Activated CD4-positive, alpha-beta T cell treated with anti-CD3 and anti-CD28 coated beads, Interleukin-2, amount 10 ng/mL, durations not matched to agents 7 days and 5 days (primary cell): ENCODE measurements at places on chromosomes 4 and X. TPM values are rescaled to one million over a fixed set of nuclear protein-coding genes. Genes with fewer than 3 reads are reported as not detected.

DNA sequence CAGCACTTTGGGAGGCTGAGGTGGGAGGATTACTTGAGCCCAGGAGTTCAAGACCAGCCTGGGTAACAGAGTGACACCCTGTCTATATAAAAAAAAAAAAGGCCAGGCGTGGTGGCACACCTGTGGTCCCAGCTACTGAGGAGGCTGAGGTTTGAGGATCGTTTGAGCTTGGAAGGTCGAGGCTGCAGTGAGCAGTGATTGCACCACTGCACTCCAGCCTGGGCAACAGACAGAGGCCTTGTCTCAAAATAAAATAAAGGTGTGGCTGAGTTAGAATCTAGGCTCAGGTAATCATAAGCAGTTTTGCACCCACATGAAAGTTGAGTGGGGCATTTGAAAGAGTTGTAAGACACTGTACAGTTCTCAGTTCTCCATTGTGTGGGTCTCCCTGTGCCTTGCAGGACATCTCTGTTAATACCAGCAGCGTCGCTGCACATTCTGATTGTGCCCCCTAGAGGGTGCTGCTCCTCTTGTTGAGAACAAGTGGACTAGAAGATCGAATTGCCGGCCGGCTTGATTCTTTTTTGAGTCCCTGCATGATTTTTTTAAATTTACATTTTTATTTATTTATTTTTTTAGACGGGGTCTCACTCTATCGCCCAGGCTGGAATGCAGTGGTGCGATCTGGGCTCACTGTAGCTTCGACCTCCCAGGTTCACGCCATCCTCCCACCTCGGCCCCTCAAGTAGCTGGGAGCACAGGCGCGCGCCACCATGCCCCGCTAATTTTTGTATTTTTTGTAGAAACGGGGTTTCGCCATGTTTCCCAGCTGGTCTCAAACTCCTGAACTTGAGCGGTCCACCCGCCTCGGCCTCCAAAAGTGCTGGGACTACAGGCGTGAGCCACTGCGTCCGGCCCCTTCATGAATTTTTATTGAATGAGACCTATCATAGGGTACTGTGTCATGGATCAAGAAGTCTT lies 73.6 kb upstream of the RBMX start:
- peak; percentile 69 for DNase-seq
- H3K27ac ChIP-seq, result no peak overlapping the region
- H3K4me3 ChIP-seq, result no peak overlapping the region
- no peaks in the 10 kb centered on the region for H3K36me3 ChIP-seq
- no peaks in the 10 kb centered on the region for H3K27me3 ChIP-seq

- H3K4me3 ChIP-seq, result no peak overlapping the region
- H3K4me1 ChIP-seq, result no peaks in the 10 kb centered on the region
- H3K27ac ChIP-seq, result no peak overlapping the region
- H3K27me3 ChIP-seq, result no peaks in the 10 kb centered on the region
- no peak for DNase-seq
These were observed 369.4 kb downstream of the GASK1B start for GRCh38 chr4:157803421-157803820.

GRCh38 chrX:13742397-13743176 lies 8.0 kb downstream of the OFD1 start:
- peaks cover 30% of the 10 kb centered on the region for H3K4me1 ChIP-seq
- H3K27me3 ChIP-seq, result no peaks in the 10 kb centered on the region
- H3K27ac ChIP-seq, result peak overlapping the region; percentile 90
- H3K4me3 ChIP-seq, result peak overlapping the region; percentile 64
- DNase-seq, result peak; percentile 32
- H3K36me3 ChIP-seq, result peaks cover 27% of the 10 kb centered on the region

Gene CNGA1
- not detected for total RNA-seq

- no peak overlapping the region for H3K4me3 ChIP-seq
- DNase-seq, result no peak
- H3K4me1 ChIP-seq, result no peaks in the 10 kb centered on the region
- no peak overlapping the region for H3K27ac ChIP-seq
- H3K27me3 ChIP-seq, result no peaks in the 10 kb centered on the region
These were observed 298.2 kb upstream of the ARSJ start for GRCh38 chr4:114277690-114278089.

GRCh38 chr4:153296040-153296823 lies 48.3 kb upstream of the MND1 start:
- H3K4me3 ChIP-seq, result no peak overlapping the region
- DNase-seq, result no peak
- no peak overlapping the region for H3K27ac ChIP-seq
- peaks cover 3% of the 10 kb centered on the region for H3K27me3 ChIP-seq
- H3K36me3 ChIP-seq, result peaks cover 4% of the 10 kb centered on the region

DNA sequence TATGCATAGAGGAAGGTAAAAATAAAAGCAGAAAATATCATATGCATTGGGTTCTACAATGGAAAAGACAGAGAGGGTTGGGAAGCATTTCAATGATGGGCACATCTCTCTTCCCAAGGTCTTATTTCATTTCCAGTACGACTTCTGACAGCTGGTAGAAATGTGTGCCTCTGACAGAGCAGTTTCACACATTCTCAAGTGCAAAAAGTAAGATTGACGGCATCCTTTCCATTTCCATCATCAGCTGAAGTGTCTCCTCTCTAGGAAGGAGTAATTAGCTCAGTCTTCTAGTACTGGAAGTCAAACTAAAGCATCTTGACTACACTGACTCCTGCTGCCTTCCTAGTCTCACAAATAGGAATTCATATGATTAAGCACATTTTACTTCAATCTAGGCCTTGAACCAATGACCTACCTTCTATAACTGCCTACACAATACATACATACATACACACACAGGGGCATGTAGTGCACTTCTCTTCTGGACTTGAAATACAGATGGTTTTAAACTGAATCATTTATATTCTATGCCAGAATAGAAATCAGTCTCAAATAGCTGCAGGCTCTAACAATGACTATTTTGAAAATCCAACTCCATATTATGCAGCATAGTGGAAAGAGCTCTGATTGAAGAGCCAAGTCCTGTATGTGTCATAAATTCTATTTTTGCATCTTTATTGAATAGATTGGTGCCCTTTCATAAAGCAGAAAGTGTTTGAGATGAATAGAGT lies 473.4 kb downstream of the INPP4B start:
- no peak overlapping the region for H3K27ac ChIP-seq
- no peaks in the 10 kb centered on the region for H3K27me3 ChIP-seq
- H3K36me3 ChIP-seq, result peaks cover 42% of the 10 kb centered on the region
- no peak overlapping the region for H3K4me3 ChIP-seq
- peaks cover 67% of the 10 kb centered on the region for H3K4me1 ChIP-seq

Gene GLRA2
- not detected for total RNA-seq

GRCh38 chr4:16294455-16294854 lies 68.2 kb upstream of the TAPT1 start:
- H3K4me3 ChIP-seq, result no peak overlapping the region
- no peak for DNase-seq
- H3K27me3 ChIP-seq, result no peaks in the 10 kb centered on the region
- no peaks in the 10 kb centered on the region for H3K36me3 ChIP-seq
- H3K27ac ChIP-seq, result no peak overlapping the region
- H3K4me1 ChIP-seq, result peaks cover 4% of the 10 kb centered on the region

GRCh38 chrX:110675886-110676285 lies 119.7 kb downstream of the CHRDL1 start:
- H3K27ac ChIP-seq, result no peak overlapping the region
- no peaks in the 10 kb centered on the region for H3K36me3 ChIP-seq
- H3K27me3 ChIP-seq, result no peaks in the 10 kb centered on the region
- no peak overlapping the region for H3K4me3 ChIP-seq
- DNase-seq, result no peak

DNA sequence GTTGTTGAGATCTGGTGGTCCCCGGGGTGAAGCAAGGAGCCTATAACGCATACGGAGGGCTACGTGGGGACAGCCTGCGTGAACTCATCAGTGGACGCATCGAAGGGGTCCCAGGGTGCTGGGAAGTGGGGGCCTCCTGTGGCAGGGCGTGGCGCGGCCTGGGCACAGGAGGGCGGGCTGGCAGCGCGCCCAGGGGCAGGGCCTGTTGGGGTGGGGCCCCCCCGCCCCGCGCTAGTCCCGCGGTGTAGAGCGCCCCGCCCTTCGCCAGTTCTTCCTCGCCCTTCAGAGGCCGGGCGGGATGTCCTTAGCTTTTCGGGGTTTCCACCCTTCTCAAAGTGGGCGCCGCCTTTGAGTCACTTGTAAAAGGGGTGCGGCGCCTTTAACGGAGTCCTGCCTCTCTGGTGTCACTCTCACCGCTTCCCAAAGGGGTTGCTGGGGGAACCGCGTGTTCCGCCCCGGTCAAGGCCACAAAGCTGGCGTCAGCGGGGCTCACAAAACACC lies 632 bp downstream of the PLP2 start:
- H3K27me3 ChIP-seq, result no peaks in the 10 kb centered on the region
- H3K36me3 ChIP-seq, result peaks cover 29% of the 10 kb centered on the region
- H3K27ac ChIP-seq, result peak overlapping the region; percentile 90
- H3K4me3 ChIP-seq, result peak overlapping the region; percentile 85
- peaks cover 49% of the 10 kb centered on the region for H3K4me1 ChIP-seq

Gene PIN4
- 5.1 TPM for total RNA-seq

- H3K4me3 ChIP-seq, result no peak overlapping the region
- no peak overlapping the region for H3K27ac ChIP-seq
- H3K4me1 ChIP-seq, result no peaks in the 10 kb centered on the region
- H3K36me3 ChIP-seq, result no peaks in the 10 kb centered on the region
- DNase-seq, result no peak
These were observed 12.4 kb downstream of the RAI2 start for GRCh38 chrX:17848545-17849265.

Gene ERVMER34-1
- total RNA-seq, result not detected

GRCh38 chr4:103885152-103885551 lies 165.4 kb upstream of the TACR3 start:
- H3K27ac ChIP-seq, result no peak overlapping the region
- H3K4me1 ChIP-seq, result no peaks in the 10 kb centered on the region
- H3K36me3 ChIP-seq, result no peaks in the 10 kb centered on the region

Gene POU4F2
- total RNA-seq, result not detected

Gene LCORL
- 8.4 TPM for total RNA-seq

Gene RHOXF2B
- total RNA-seq, result not detected

DNA sequence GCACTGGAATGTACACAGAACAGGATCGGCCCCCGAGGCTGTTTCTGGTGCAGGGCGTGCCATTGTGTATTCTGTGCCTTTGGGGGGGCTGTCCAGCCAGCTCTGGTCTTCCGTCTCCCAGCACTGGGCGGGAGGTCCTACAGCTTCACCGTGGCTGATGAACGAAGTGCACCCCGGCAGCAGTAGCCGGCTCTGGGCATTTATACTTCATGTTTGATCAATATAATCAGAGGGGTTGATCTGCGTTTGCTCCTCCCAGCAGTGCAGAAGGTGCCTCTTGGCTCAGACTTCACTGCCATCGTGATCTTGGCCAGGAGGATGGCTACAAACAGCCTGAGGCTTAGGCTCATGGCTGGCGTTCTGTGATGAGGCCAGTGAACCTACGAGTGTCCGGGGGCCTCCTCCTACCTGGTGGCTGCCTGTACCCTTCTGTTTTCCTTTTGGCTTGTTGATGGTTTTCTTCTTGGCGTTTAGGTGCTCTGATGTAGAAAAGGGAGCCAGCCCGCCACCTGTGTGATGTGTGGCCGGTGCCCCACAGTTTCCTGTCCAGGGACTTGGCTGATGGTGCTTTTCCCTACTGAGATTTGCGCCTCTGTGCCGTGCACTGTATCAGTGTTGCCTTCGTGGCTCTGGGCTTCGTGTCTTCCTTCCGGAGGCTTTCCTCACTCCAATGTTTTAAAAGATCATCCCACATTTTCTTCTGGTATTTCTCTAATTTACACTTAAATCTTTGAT lies 31.2 kb upstream of the HGFAC start:
- no peaks in the 10 kb centered on the region for H3K4me1 ChIP-seq
- H3K4me3 ChIP-seq, result no peak overlapping the region
- no peak overlapping the region for H3K27ac ChIP-seq

DNA sequence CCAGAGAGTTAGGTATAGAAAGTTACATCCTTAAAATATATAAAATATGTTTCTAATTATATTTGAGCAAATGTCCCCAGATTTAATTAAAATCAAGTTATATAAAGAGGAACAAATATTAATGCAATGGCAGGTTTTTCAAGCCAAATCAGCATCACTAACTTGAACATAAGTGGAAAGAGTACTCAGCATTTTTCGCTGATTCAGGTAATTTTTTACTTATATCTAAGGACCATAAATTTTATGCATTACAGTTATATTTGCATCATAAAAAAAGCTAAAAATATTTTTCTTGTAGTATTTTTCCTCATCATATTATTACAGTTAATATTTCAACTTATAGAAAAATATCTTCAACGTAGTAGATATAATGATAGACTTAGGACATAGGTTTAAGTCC lies 1047.4 kb downstream of the FAM133A start:
- no peaks in the 10 kb centered on the region for H3K4me1 ChIP-seq
- DNase-seq, result no peak
- no peaks in the 10 kb centered on the region for H3K36me3 ChIP-seq

GRCh38 chr4:61913619-61914018 lies 713.5 kb downstream of the ADGRL3 start:
- no peak overlapping the region for H3K27ac ChIP-seq
- no peak overlapping the region for H3K4me3 ChIP-seq
- H3K36me3 ChIP-seq, result no peaks in the 10 kb centered on the region
- no peaks in the 10 kb centered on the region for H3K4me1 ChIP-seq

Gene CT45A10
- not detected for total RNA-seq

GRCh38 chr4:169037506-169037905 lies 27.5 kb upstream of the CBR4 start:
- no peak for DNase-seq
- peaks cover under 1% of the 10 kb centered on the region for H3K27me3 ChIP-seq
- no peaks in the 10 kb centered on the region for H3K36me3 ChIP-seq
- H3K4me3 ChIP-seq, result no peak overlapping the region

DNA sequence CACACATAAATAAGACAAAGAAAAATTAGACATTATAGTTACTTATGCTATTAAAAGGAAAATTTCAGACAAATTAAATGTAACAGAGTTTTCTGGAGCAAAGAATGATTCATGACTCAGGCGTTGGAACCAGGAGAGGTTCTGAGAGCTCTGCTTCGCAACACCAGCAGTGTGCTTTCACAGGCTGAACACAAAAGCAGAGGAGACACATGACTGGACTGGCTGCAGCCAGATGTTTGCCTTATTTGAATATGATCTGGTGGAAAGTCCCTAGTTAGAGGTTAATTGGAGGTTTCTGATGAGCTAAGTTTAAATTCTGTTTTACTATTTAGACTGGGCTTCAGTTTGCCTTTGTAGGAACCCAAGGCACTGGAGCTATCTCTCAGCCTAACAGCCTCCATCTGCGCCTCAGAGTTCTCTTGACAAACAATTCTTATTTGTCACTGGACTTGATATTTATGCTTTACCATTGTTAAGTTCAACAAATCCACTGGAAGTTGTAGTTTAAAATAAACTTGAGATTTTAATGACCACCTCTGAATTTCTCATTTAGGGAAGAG lies 16.2 kb downstream of the BOD1L1 start:
- no peaks in the 10 kb centered on the region for H3K27me3 ChIP-seq
- no peak overlapping the region for H3K4me3 ChIP-seq
- H3K4me1 ChIP-seq, result peaks cover 31% of the 10 kb centered on the region
- peaks cover 55% of the 10 kb centered on the region for H3K36me3 ChIP-seq
- DNase-seq, result no peak

GRCh38 chr4:171430495-171430894 lies 382.7 kb upstream of the GALNTL6 start:
- no peaks in the 10 kb centered on the region for H3K36me3 ChIP-seq
- no peaks in the 10 kb centered on the region for H3K27me3 ChIP-seq
- no peak overlapping the region for H3K4me3 ChIP-seq
- DNase-seq, result no peak
- no peak overlapping the region for H3K27ac ChIP-seq

- peaks cover 23% of the 10 kb centered on the region for H3K4me1 ChIP-seq
- H3K27ac ChIP-seq, result no peak overlapping the region
- H3K4me3 ChIP-seq, result peak overlapping the region; percentile 74
- no peak for DNase-seq
- H3K27me3 ChIP-seq, result peaks cover 60% of the 10 kb centered on the region
These were observed 653 bp downstream of the HHIP start for GRCh38 chr4:144646523-144647094.

Gene CXCL3
- not detected for total RNA-seq
